ENCODE measurements at places on chromosomes 2 and 18.

- peaks cover 33% of the 10 kb centered on the region for H3K4me1 ChIP-seq
- peak overlapping the region; percentile 100 for H3K4me3 ChIP-seq
- peak overlapping the region; percentile 100 for H3K27ac ChIP-seq
- peaks cover 9% of the 10 kb centered on the region for H3K36me3 ChIP-seq
These were observed 2.6 kb downstream of the BAZ2B start for GRCh38 chr2:159613651-159614285.

GRCh38 chr18:49985236-49985635 lies 171.9 kb upstream of the ACAA2 start:
- H3K27me3 ChIP-seq: no peaks in the 10 kb centered on the region
- no peaks in the 10 kb centered on the region for H3K36me3 ChIP-seq
- no peak overlapping the region for H3K27ac ChIP-seq
- peaks cover 14% of the 10 kb centered on the region for H3K4me1 ChIP-seq

DNA sequence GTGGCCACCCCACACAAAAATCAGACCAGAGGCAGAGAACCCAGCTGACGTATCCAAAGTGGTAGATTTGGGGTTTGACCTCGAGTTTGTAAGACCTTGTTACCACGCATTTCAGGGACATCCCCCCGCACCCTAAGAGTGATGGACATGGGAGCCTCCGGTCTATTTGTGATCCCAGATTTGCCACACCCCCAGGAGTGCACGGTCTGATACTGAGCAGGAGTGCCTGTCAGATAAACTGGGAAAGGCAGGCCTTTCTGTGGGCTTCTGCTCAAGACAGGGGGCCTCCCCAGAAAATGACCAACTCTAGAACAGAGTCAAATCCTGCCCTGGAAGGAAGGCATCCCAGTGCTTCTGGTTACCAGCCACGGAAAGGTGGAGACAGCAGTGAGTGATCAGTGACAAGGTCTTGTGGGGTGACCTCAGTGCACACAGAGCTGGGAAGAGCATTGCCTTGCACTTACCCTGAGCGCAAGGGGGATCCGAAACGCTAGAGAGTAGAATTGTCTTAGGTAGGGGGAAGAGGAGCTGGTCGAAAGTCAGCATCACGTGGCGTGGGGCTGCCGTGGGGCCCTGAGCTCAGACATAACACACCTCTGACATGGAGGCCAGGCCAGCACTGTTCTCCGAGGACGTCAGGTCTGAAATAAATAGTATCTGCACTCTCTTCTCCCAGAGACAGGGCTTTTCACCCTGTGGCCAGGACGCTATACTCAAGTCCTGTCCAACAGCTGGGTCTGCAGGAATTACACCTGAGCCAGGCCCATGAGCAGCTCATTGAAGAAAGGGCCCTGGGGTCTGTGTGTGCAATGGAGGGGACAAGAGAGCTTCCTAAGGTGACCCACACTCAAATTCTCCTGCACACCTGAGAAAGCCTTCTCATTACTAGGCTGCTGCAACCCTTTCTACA lies 242.4 kb upstream of the SALL3 start:
- DNase-seq: no peak
- peaks cover 19% of the 10 kb centered on the region for H3K27me3 ChIP-seq

DNA sequence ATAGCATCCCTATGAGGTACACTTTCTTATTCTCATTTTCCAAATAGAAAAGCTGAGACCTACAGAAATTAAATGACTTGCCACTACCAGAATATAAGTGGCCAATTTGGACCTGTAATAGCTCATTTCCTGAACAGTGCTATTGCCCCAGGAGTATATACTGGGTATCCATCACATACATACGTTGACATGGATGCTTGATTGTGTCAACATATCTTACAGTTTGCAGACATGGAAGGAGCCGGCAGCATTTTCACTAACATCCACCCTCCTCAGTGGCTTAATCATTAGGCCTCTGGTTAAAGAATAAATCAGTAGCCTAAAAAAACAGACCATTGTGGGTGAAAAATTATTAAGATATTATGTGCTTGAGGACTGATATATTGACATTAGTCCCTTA lies 829.3 kb downstream of the LRP1B start:
- H3K4me3 ChIP-seq: no peak overlapping the region
- no peaks in the 10 kb centered on the region for H3K27me3 ChIP-seq
- no peaks in the 10 kb centered on the region for H3K36me3 ChIP-seq
- no peak for DNase-seq
- no peak overlapping the region for H3K27ac ChIP-seq

DNA sequence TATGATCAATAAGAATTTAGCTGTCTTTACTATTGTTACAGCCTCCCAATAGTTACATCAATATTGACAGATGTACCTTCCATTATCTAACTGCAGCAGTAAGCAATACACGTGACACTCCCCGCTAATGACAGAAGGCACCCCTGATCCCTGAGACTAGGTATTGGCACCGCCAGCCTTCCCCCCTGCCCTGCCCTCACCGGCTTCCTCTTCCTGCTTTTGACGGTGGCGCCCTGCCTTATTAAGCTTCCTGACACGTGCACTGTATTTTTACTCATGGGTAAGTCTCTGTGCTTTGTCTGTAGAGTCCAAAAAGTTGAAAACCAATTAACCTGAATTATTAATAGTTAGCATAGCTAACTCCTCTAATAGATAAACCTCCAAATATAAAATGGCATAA lies 223.5 kb downstream of the EIPR1 start:
- no peaks in the 10 kb centered on the region for H3K4me1 ChIP-seq
- H3K27me3 ChIP-seq: peaks cover 7% of the 10 kb centered on the region
- peaks cover 17% of the 10 kb centered on the region for H3K36me3 ChIP-seq

DNA sequence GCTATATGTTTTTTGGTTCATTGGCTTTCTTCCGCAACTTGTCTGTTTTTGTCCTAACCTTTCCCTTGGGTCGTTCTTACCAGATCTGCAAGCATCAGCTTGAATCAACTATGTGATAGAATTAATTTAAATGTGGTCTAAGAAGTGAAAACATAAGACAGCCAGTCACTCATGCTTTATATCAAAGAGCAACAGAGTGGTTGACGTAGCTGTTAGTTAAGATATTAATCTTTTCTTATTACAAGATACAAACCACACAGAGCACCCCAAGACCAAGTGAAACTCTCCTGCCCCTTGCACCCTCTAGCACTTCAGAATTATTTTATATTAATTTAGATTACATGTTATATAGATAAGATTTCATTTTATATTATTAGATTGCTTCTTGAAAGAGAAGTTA lies 15.2 kb downstream of the IL18RAP start:
- DNase-seq: no peak
- no peaks in the 10 kb centered on the region for H3K36me3 ChIP-seq
- no peak overlapping the region for H3K4me3 ChIP-seq

- no peak for DNase-seq
- no peaks in the 10 kb centered on the region for H3K36me3 ChIP-seq
- H3K4me3 ChIP-seq: no peak overlapping the region
- H3K27ac ChIP-seq: no peak overlapping the region
- no peaks in the 10 kb centered on the region for H3K27me3 ChIP-seq
These were observed 168.8 kb downstream of the CDCA7 start for GRCh38 chr2:173523497-173523896.

DNA sequence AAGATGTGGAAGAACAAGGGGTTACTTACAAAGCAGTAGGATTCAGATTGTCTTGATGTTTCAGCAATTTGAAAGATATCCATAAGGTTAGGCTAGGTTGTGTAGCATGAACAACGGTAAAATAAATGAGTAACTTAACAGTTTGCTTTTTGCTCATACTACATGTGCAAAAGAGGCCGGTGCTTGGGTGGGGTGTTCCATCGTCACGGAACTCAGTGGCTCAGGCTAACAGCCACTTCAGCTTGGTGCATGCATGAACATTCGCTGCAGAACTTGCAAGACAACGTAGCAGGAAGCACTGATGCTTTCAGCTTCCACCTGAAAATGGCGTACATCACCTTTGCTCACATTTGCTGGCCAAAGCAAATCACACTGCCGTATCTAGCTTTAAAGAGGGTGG lies 407.3 kb upstream of the CDH20 start:
- no peaks in the 10 kb centered on the region for H3K27me3 ChIP-seq
- no peak overlapping the region for H3K4me3 ChIP-seq
- no peak for DNase-seq

- no peak for DNase-seq
- peaks cover 10% of the 10 kb centered on the region for H3K4me1 ChIP-seq
- H3K27ac ChIP-seq: peak overlapping the region; percentile 96
These were observed 279.0 kb downstream of the CALCRL start for GRCh38 chr2:187168720-187169713.

GRCh38 chr2:118974103-118974993 lies 32.4 kb downstream of the MARCO start:
- no peak overlapping the region for H3K4me3 ChIP-seq
- no peaks in the 10 kb centered on the region for H3K4me1 ChIP-seq
- peaks cover 2% of the 10 kb centered on the region for H3K27me3 ChIP-seq
- H3K36me3 ChIP-seq: no peaks in the 10 kb centered on the region
- no peak for DNase-seq

DNA sequence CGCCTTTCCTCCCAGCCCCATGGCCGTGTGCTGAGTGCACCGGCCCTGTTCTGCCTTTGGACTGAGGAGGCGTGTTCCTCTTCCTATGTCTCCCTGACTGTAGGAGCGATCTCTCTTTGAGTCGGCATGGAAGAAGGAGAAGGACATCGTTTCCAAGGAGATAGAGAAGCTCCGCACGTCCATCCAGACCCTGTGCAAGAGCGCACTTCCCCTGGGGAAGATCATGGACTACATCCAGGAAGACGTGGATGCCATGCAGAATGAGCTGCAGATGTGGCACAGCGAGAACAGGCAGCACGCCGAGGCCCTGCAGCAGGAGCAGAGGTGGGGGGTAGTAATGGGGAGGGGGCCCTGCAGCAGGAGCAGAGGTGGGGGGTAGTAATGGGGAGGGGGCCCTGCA lies 29.4 kb upstream of the ASB1 start:
- no peaks in the 10 kb centered on the region for H3K36me3 ChIP-seq
- DNase-seq: no peak
- no peak overlapping the region for H3K27ac ChIP-seq
- peaks cover 2% of the 10 kb centered on the region for H3K27me3 ChIP-seq

- no peaks in the 10 kb centered on the region for H3K27me3 ChIP-seq
- no peak for DNase-seq
- no peaks in the 10 kb centered on the region for H3K36me3 ChIP-seq
- H3K27ac ChIP-seq: no peak overlapping the region
- no peak overlapping the region for H3K4me3 ChIP-seq
- H3K4me1 ChIP-seq: no peaks in the 10 kb centered on the region
These were observed 599.1 kb upstream of the FSHR start for GRCh38 chr2:49753344-49753985.

DNA sequence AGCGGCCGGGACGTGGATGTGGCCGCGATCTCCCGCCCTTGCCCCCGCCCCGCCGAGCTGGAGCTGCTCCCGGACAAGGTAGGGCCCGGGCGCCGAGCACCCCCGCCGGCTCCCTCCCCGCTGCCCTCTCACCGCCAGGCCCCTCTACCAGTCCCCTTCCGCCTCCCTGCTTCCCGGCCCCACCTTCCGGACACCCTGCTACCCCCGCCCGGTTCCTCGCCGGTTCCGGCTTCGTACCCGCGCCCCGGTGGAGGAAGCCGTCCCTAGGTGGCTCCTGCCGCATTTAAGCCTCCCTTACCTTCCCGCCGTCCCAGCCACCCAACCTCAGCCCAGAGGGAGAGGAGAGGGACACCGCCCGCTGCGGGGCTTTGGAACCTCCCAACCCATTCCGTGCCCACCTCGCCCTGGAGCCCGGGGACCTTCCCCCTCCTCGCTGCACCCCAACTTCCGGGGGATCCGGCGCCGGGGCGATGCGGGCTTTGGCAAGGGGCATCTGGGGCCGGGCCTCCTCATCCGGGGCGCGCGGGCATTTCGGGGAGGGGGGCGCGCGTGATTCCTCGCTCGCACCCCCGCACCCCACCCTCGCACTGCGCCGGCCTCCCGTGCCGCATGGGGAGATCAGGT lies 475 bp downstream of the B3GNT2 start:
- H3K36me3 ChIP-seq: peaks cover 4% of the 10 kb centered on the region
- H3K27ac ChIP-seq: peak overlapping the region; percentile 36
- peaks cover 2% of the 10 kb centered on the region for H3K27me3 ChIP-seq
- peaks cover 36% of the 10 kb centered on the region for H3K4me1 ChIP-seq
- DNase-seq: peak; percentile 66

- no peak overlapping the region for H3K4me3 ChIP-seq
- H3K27me3 ChIP-seq: peaks cover 2% of the 10 kb centered on the region
These were observed 25.7 kb downstream of the LPIN1 start for GRCh38 chr2:11771971-11772615.

GRCh38 chr2:62321380-62322289 lies 125.7 kb downstream of the B3GNT2 start:
- no peaks in the 10 kb centered on the region for H3K27me3 ChIP-seq
- no peak for DNase-seq
- H3K4me3 ChIP-seq: no peak overlapping the region
- peaks cover 16% of the 10 kb centered on the region for H3K36me3 ChIP-seq

GRCh38 chr18:45102863-45103262 lies 422.2 kb downstream of the SETBP1 start:
- no peaks in the 10 kb centered on the region for H3K36me3 ChIP-seq
- peaks cover 3% of the 10 kb centered on the region for H3K27me3 ChIP-seq
- no peaks in the 10 kb centered on the region for H3K4me1 ChIP-seq
- H3K27ac ChIP-seq: no peak overlapping the region
- DNase-seq: no peak
- H3K4me3 ChIP-seq: no peak overlapping the region

GRCh38 chr2:238235331-238235732 lies 4.5 kb downstream of the HES6 start:
- peaks cover 11% of the 10 kb centered on the region for H3K36me3 ChIP-seq
- H3K4me1 ChIP-seq: peaks cover 10% of the 10 kb centered on the region
- no peak for DNase-seq
- no peak overlapping the region for H3K27ac ChIP-seq
- H3K4me3 ChIP-seq: peak overlapping the region; percentile 29
